ENCODE measurements at places on chromosomes 3 and 15.

GRCh38 chr3:136979684-136980083, 21.9 kb downstream of the IL20RB start:
- no peak overlapping the region for H3K4me3 ChIP-seq
- H3K27ac ChIP-seq, result no peak overlapping the region
- H3K36me3 ChIP-seq, result peaks cover 3% of the 10 kb centered on the region
- H3K27me3 ChIP-seq, result no peaks in the 10 kb centered on the region

DNA sequence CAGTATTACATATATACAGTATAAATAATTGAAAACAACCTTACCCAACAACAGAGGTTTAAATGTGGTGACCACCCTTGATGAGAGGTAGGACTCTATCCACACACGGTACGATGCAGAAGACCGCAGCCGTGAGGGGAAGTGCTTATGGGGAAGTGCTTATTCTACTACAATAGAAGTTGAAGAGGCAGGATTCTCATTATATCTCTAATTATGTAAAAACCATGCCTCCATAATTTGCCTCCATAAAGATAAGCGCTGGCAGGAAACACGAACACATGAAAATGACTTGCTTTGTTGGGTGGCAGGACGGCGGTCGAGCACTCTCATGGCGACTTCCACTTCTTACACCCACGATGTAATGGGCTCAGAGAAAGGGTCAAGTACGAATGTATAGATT, 7.2 kb upstream of the MUC13 start:
- H3K27ac ChIP-seq, result no peak overlapping the region
- H3K27me3 ChIP-seq, result no peaks in the 10 kb centered on the region
- no peaks in the 10 kb centered on the region for H3K36me3 ChIP-seq
- no peak for DNase-seq
- H3K4me1 ChIP-seq, result peaks cover 4% of the 10 kb centered on the region

GRCh38 chr3:128321418-128321817, 145.3 kb downstream of the DNAJB8 start:
- H3K4me3 ChIP-seq, result no peak overlapping the region
- H3K27me3 ChIP-seq, result no peaks in the 10 kb centered on the region
- peaks cover 23% of the 10 kb centered on the region for H3K4me1 ChIP-seq
- H3K27ac ChIP-seq, result no peak overlapping the region
- H3K36me3 ChIP-seq, result peaks cover 2% of the 10 kb centered on the region

DNA sequence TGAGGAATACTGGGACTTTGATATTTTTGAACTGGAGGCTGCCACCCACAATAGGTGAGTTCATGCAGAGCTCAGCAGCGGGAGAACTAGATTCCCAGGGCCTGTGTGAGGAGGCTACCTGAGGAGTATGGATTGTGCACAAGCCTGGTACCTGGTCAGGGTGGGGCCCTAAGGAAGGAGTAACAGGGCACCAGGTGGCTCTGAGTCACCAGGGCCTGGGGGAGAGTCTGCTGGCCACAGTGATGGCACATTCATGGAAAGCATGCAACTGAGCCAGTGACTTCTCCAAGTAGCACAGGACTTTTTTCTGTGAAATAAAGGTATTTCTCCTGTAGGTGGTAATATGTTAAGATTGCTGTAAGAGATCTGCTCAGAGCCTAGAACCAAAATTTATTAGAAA, 134.4 kb downstream of the PDE8A start:
- no peak overlapping the region for H3K4me3 ChIP-seq

- no peaks in the 10 kb centered on the region for H3K36me3 ChIP-seq
- H3K4me3 ChIP-seq, result no peak overlapping the region
- DNase-seq, result no peak
Observed at GRCh38 chr3:43284171-43284570, 2.2 kb upstream of the SNRK start.

GRCh38 chr15:94042180-94042928, 189.0 kb upstream of the MCTP2 start:
- H3K27me3 ChIP-seq, result peaks cover 1% of the 10 kb centered on the region
- no peaks in the 10 kb centered on the region for H3K36me3 ChIP-seq
- DNase-seq, result no peak
- no peak overlapping the region for H3K4me3 ChIP-seq
- no peak overlapping the region for H3K27ac ChIP-seq

GRCh38 chr15:75314552-75315290, 21.1 kb upstream of the COMMD4 start:
- no peak overlapping the region for H3K4me3 ChIP-seq
- no peak for DNase-seq
- H3K27ac ChIP-seq, result no peak overlapping the region
- H3K4me1 ChIP-seq, result no peaks in the 10 kb centered on the region

GRCh38 chr15:61857169-61857829, 202.9 kb downstream of the VPS13C start:
- H3K27ac ChIP-seq, result no peak overlapping the region
- no peak overlapping the region for H3K4me3 ChIP-seq
- no peak for DNase-seq
- no peaks in the 10 kb centered on the region for H3K4me1 ChIP-seq
- H3K36me3 ChIP-seq, result peaks cover 5% of the 10 kb centered on the region
- no peaks in the 10 kb centered on the region for H3K27me3 ChIP-seq

Measured in mesothelial cell of epicardium (in vitro differentiated cells).